CD4-positive, alpha-beta T cell treated with Interleukin-4 for 1 hour (primary cell): ENCODE measurements at places on chromosomes 16 and 17.

GRCh38 chr17:57747221-57748017 lies 2.3 kb upstream of the CCDC182 start:
- DNase-seq: peak; percentile 44

DNA sequence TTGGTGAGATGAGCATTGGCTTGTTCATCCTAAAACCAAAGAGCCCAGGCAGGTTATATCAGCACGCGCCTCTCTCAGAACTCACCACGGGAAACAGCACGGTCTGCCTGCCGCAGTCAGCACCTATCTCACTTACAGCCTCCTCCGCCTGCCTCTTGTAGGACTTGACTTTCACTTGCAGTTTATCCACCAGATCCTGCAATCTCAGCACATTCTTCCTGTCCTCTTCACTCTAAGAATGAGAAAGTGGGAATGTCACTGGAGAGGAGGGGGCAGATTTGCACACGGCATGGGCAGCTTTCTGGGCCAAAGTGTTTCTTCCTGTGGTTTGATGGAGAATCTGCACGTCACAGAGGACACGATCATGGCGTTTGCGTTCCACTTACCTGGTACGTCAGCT lies 27.4 kb downstream of the MYH3 start:
- no peak for DNase-seq

- DNase-seq: peak; percentile 48
Observed at GRCh38 chr17:13031718-13032350, 14.0 kb upstream of the ELAC2 start.

- DNase-seq: no peak
Observed at GRCh38 chr16:67731753-67732095, 12.6 kb upstream of the GFOD2 start.

- no peak for DNase-seq
Observed at GRCh38 chr16:73216932-73217331, 169.0 kb upstream of the ZFHX3 start.

GRCh38 chr17:33126086-33126485 lies 134.4 kb downstream of the SPACA3 start:
- DNase-seq: no peak

- DNase-seq: no peak
Observed at GRCh38 chr17:4050971-4051370, 86.7 kb upstream of the ATP2A3 start.

GRCh38 chr17:35084987-35085386 lies 21.5 kb upstream of the RFFL start:
- no peak for DNase-seq

DNA sequence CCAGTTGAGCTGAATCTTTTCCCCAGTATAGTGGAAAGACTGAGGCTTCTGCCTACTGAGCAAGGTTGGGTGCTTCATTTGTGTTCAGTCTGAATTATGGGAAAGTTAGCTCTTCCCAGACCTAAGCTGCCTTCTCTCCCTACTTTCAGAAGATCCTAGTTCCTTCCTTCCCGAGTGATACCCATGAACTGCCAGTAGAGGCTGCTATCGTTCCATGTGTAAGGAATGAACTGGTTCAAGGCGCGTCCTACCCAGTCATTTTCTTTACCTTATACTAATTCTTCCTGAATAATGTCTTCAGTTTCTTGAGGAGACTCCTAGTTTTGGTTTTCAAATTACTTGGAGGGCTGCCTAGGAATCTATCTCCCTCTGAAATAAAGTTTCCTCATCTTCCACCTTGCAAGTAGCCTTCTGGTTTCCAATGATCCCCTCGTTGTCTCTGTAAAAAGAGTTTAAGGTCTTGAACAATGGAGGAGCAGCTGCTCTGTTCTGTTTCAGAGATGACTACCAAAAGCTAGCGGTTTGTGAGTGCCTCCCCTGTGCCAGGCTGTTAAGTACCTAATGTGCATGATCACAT lies 934 bp upstream of the AOC2 start:
- no peak for DNase-seq

DNA sequence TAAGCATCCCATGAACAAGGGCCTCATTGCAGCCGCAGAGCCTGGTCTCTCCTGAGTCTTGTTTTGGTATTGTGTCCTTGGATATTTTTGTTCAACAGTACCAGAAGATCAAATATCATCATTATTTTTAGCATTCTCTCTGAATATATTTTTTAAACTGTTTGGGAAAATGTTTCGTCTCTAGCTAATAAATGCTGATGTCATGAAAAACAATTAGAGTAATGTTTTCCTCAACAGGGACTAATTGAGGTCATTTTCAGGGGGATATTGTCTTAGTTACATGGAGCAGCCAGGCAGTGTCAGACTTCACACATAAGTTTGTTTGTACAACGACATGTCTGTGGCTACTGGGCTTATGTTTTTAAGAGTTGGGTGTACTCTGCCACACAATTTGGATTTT lies 805.3 kb upstream of the SOX9 start:
- no peak for DNase-seq

- DNase-seq: peak; percentile 53
Observed at GRCh38 chr16:79598348-79599181, 2.0 kb downstream of the MAF start.

DNA sequence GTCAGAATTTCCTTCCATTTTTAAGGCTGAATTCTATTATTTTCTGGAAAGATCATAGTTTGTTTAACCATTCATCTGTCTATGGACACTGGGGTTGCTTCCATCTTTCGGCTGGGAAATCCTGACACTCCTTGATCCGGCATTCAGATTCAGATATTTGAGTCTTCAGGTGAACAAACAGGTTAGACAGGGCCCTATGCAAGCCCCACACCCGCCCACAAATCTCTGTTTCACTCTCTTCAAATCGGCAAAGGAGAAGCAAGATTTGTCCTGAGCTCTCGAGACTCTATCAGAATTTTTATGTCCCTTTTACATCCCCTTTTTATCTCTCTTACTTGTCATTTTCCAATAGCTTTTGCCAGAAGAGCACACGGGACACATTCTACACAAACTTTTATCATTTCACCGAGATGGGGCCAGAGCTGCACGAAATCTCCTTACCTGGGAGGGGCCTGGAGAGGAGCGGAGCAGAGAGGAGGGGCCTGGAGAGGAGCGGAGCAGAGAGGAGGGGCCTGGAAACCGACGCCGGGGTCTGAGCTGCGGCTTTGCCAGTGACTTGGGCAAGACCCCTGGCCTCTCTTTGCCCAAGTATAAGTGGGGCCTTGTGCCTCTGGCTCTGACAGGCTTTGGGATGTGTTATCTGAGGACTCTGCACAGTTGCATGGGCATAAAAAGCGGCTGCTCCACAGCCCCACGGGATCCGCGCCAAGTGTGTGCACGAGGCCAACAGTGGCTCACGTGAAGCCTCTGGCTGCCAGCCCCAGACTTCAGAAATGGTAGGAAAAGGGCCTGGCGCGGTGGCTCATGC lies 54.3 kb upstream of the RBFOX3 start:
- DNase-seq: no peak

- no peak for DNase-seq
Observed at GRCh38 chr16:14300705-14301168, 229.6 kb downstream of the MRTFB start.

DNA sequence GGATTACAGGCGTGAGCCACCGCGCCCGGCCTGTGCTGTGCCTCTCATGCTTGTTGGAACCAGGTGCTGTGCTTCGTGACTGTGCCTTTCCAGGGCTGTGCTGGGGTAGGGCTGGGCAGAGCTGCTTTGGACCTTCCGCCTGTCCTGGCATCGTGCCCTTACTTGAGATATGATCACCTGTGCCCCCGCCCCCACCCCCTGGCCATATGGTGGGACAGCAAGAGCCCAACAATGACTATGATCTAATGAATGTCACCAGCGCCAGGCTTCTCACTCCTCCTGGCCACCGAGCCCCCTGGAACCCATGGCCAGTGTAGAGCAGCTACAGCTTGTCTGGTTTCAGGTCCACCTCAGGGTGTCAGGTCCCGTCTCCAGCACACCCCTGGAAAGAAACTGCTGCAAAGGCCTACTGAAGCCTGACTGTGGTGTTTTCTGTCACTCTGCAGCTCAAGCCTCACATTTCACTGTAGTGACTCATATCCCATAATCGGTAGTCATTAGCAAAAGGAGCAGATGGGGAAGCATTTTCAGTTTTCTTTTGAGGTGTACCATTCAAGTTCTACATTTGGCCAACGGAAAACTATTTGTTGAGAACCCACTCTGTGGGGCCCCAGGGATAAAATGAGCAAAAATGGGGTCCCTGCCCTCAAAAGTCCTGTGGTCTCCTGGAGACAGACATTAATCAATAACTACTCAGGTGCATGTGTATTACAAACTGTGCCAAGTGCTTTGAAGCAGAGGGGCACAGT lies 22.1 kb downstream of the FCSK start:
- DNase-seq: no peak

- no peak for DNase-seq
Observed at GRCh38 chr16:81175325-81175891, 63.1 kb upstream of the BCO1 start.

GRCh38 chr17:7029659-7030058 lies 6.2 kb upstream of the SLC16A13 start:
- peak; percentile 52 for DNase-seq

DNA sequence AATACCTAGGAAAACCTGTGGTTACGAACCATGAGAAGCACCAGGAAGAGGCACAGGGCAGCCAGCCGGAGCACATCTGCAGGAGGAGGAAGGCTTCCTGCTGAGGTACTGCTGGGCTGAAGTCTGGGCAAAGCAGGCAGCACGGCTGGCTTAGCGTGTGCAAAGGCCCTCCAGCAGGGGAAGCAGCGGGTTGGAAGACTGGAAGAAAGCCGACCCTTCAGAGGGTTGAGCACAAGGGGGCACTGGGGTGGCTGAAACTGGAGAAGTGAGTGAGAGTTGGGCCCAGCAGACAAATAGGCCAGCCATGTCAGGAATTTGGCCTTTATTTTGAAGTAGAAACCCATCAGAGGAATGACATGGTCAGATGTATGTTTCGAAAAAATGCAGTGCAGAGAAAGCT lies 12.1 kb upstream of the HSD3B7 start:
- DNase-seq: no peak

GRCh38 chr16:67448580-67448979 lies 17.7 kb downstream of the HSD11B2 start:
- DNase-seq: no peak

DNA sequence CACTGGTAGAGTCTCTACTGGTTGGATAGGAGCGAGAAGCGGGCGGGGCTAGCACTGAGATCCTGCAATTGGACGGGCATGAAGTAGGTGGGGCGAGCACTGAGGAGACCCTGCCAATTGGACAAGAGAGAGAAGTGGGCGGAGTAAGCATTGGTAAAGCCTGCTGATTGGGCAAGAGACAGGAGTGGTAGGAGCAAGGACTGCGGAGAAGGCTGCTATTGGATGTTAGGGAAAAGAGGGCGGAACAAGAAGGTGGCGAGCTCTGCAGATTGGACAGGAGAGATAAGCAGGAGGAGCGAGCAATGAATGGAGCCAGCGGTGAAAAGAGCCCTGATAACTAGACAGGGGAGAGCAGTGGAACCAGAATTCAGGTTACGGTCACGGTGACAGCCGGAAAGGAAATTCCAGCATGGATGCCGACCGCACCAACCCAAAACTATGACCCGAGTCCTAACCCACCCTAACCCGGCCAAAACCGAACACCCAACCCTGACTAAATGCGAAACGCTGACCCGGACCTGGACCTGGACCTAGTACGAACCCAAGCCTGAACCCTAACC lies 4.8 kb downstream of the SCGB1C2 start:
- peak; percentile 42 for DNase-seq

GRCh38 chr17:8163978-8164814 lies 1.4 kb upstream of the VAMP2 start:
- DNase-seq: peak; percentile 82

DNA sequence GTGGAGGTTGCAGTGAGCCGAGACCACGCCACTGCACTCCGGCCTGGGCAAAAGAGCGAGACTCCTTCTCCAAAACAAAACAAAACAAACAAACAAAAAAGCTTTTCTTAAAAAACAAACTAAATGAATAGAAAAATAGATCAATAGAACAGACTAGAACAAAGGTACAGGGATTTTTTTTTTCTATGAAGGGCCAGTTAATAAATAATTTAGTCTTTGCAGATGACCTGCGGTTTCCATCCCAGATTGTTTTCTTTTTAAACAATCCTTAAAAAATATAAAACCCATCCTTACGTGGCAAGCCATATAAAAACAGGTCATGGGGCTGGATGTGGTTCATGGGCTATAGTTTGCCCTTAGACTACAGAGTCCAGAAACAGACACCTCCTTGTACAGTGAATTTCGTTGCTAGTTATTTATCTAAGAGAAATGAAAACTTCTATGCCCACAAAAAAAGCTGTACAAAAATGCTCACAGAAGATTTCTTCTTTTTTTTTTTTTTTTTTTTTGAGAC lies 45.4 kb downstream of the CREBBP start:
- DNase-seq: no peak

DNA sequence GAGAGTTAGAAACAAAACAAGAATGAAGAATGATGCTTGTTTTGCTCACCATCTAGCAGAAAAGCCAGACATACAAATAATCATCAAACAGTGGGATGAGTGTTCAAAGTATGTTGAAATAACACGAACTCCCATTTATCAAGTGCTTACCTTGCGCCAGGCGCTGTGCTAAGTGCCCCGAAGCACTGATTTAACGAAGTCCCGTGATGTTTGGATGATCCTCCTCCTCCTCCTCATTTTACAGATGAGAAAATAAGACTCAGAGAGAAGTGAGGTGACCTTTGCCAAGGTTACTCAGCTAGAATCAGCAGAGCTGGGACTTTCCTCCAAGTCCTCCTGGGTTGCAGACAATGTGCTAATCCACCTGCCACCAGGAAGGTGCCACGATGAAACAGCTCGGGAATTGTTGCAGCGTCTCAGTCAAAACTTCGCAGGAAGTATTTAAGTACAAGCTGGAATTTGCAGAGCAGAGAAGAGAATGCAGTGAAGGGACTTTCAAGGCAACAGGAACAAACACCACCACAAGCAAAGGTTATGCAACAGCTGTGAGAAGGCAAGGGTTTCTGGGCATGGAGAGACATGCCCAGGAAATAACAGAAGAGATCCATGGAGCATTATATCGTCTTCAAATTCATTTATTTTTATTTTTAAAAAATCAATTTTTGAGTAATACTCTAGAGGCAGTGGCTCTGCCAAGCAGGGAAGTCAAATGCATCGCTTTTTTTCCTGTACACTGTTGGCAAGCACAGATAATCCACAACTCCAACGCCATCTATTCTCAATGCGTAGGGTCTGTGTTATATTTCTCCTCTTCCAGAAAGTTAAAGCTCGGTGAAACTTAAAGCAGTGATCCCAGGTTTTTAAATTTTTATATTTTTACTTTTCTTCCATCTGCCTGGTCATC lies 11.1 kb downstream of the PRCD start:
- no peak for DNase-seq

DNA sequence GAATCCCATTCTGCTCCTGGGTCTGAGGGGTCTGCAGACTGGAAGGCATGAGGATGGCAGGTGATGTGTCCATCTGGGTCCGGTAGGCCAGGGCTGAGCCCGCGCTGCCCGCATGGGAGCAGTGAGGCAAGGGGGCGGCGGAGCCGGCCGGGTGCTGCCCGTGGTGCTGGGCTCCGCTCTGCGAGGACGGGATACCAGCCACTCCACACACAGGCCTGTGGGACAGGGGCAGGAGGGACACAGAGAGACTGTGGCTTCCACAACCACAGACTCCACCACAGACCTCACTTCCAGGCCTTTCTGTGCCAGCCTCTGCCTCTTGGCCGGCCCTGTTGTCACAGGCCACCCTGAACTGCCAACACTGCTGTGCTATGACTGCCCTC lies 25.4 kb downstream of the MAP1LC3B start:
- DNase-seq: no peak

GRCh38 chr16:69930117-69930776 lies 20.9 kb upstream of the CLEC18A start:
- peak; percentile 41 for DNase-seq
